ENCODE measurements at places on chromosomes 11 and 22. TPM values are rescaled to one million over a fixed set of nuclear protein-coding genes. Genes with fewer than 3 reads are reported as not detected.

DEPDC7 gene
- 0.79 TPM for total RNA-seq

DEFB131B gene
- total RNA-seq: not detected

MOV10L1 gene
- total RNA-seq: 1.3 TPM

PRR5L gene
- 9.2 TPM for total RNA-seq

TEX54 gene
- total RNA-seq: not detected

GRCh38 chr22:33722816-33723215, 197.5 kb downstream of the LARGE1 start:
- no peak for DNase-seq

GRCh38 chr11:66262191-66262590, 6.2 kb upstream of the RAB1B start:
- DNase-seq: no peak

GRCh38 chr11:1882265-1883238, 9.1 kb downstream of the PRR33 start:
- DNase-seq: peak; percentile 62

- DNase-seq: no peak
Measured at GRCh38 chr11:7251836-7252682, at the start of gene SYT9. SYT9 (plus strand) TSS chr11:7251904; CDS start chr11:7252187, 283 bp downstream.

DNA sequence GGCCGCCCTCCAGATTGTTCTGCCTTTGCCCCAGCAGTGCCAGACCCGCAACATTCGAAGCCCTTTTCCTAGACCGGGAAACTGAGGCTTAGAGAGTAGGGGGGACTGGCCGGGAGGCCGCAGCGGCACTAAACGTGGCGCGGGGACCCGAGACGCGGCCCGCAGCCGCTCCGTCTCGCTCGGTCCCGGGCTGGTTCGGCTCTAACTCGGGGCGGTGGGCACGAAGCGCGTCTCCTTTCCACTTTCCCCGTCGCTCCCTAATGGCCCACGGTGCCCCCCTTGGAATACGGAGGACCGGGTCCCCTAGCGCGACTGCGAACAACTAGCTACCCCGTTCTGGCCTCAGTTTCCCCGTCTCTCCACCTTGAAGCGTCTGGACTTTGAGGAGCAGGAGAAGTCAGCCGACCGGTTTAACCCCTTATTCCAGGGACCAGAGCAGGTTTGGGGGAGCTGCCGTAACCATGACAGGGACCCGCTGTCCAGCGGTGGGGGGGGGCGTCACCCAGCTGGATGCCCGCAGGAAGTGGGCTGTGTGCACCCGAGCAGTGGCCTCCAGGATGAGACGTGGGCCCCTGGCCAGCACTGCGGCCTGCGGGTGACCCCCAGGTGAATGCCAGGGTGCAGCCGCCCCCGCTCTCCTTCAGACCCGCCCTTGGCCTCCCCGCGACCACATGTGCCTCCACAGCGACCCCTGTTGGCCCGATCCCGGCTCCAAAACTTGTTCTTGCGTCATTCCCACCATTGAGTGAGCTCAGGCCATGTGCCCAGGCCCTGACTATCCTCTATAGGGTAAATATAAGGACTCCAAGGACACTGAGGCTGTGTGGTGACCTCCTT, 1.1 kb downstream of the CDC42EP1 start:
- DNase-seq: peak; percentile 100

DNA sequence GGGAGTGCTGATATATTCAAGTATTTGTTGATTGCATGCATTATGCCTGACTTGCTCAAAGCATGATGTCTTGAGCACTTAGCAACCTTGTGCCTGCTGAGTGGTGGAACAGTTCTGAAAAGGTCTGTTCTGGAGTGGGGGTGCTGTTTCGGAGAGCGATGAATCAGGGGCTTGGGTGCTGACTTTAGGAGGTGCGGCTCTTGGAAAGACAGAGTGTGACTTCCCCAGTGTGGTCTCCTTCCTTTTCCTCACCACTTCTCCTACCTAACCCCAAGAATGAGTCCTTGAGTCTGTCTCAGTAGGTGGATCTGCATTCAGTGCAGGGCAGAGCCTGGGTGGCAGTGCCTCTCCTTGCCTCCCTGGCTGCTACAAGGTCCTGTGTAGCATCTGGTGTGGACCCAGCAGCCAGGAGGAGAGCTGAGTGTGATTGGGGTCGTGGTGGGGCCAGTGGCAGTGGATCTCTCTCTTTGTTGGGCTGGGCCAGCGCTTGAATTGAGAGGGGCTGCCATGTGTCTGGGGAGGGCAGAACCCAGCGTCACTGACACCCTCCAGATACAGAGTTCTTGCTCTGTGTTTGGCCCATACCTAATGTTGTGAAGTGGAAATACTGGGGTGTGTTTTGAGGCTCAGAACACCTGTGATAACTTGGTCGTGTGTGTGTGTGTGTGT, 35.9 kb downstream of the ST3GAL4 start:
- DNase-seq: no peak

DNA sequence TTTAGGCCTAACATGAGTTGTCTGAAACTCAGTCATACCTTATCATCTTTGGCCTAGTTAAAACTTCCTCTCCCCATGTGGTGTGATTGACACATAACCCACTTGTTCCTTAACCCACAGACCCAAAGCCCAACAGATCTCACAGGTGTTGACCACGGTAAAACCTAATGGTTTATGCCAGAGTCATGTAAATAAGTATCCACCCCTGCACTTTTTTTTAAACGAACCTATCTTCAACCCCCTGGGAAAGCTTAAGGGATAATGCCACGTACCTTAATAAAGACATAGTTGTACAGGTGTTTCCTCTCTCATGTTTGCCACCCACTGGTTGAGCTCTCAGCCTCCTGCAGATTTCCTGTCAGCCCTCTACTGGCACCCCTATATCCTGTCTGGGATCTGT, 709.3 kb upstream of the CCDC179 start:
- DNase-seq: no peak

DNA sequence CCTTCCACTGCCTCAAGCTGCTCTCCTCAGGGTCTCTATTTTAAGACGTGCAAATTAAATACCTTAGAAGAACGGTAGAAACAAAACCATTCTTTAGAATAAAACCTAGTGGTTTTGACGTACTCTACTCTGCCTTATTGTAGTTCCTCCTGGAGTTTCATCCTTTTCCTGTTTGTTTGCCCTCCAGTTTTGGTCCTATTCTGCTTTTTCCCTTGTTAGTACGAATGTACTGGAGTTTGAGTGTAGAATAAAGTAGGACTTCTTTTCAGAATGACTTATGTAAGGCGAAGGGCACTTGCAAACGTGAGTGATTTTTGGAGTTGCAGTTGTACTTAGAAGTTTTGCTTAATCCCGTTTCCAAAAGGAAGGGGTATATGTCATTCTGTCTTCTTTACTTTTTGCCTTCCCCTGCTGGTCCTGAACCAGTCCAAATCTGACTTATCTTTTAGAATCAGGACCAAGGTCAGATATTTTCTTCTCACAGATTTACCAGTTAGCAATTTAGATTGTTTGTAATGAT, 1.4 kb downstream of the SIK2 start:
- no peak for DNase-seq

- no peak for DNase-seq
Measured at GRCh38 chr11:19633276-19633675, 79.4 kb upstream of the NAV2 start.

- no peak for DNase-seq
Measured at GRCh38 chr22:33828302-33828701, 92.0 kb downstream of the LARGE1 start.

All from omental fat pad (tissue), 4 donors.